ENCODE measurements at places on chromosomes 6 and 20. TPM values are rescaled to one million over a fixed set of nuclear protein-coding genes. Genes with fewer than 3 reads are reported as not detected.

DNA sequence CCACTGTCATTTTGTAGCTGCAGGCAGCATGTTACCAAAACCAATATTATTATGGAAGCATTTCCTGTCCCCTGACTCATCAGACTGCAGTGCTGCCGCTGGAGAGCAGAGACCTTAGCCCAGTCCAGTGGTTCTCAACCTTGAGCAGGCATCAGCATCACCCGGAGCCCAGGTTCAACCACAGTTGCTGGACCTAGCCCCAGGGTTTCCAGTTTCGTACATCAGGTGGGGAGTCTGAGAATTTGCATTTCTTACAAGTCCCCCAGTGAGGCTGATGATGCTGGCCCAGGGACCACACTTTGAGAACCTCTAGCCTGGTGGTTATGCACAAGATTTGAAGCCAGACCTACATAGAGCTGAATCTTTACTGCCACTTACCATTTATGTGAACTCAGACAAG, 47.3 kb downstream of the LY86 start:
- no peak for DNase-seq

- DNase-seq = no peak
Measured at GRCh38 chr6:8085053-8085511, 17.3 kb downstream of the EEF1E1 start.

- DNase-seq = no peak
Measured at GRCh38 chr6:109349419-109349987, 32.8 kb downstream of the CD164 start.

GRCh38 chr20:54472607-54473006, 2.8 kb upstream of the DOK5 start:
- DNase-seq = no peak

DNA sequence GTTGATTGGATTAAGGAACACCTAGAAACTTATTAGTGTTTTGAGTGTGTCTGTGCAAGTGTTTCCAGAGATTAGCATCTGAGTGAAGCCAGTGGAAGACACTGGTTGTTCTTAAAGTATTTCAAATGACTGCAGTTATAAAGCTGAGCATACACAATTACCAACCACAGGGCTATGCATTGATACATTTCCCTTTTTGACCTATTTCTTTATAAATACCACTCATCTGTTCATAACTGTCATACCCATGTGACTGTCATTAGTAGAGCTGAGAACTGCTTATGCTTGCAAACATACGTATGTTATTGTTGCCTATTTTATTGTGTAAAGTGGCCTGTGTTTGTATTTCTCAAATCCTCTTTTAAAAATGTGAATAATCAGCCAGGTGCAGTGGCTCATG, 15.3 kb upstream of the ZC3H12D start:
- DNase-seq = no peak

DNA sequence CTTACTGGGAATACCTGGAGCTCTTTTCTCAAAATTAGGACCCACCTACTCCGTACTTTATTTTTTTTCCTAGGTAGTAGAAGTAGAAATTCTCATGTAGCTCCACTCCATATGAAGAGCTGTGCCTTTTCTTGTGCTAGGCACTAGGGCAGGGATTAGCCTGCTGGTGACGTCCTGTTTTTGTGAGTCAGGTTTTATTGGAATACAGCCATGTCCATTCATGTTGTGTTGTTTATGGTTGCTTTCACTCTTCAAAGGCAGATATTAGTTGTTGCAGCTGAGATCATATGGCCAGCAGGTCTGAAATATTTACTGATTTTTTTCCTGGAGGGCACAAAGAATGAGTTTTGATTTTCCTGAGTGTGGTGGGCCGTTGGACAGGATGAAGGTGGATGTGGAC, 20.5 kb downstream of the XRN2 start:
- DNase-seq = no peak

- DNase-seq = peak; percentile 5
Measured at GRCh38 chr6:21914121-21914973, 320.8 kb downstream of the SOX4 start.

DNA sequence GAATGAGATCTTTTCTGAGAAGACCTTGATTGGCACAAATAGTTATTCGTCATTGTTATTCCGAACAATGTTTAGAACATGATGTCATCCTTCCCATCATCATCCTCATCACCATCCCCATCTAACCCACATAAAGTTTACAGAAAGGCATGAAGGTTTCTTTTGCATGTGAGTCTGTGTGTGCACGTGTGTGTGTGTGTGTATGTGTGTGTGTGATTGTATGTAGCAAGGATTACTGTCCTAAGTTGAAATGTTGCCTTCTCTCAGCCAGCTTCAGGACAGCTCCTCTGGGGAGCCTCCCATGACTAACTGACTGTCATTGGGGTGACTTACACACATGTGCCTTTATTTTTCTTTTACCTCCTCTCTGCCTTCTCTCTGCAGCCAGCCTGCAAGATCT, 113.5 kb downstream of the SLC22A3 start:
- no peak for DNase-seq

- DNase-seq = no peak
Measured at GRCh38 chr6:118656847-118657451, 5.6 kb upstream of the CEP85L start.

GRCh38 chr6:35081426-35081851, 59.7 kb downstream of the TCP11 start:
- no peak for DNase-seq

- no peak for DNase-seq
Measured at GRCh38 chr20:45359069-45359405, 3.9 kb upstream of the SYS1 start.

DNA sequence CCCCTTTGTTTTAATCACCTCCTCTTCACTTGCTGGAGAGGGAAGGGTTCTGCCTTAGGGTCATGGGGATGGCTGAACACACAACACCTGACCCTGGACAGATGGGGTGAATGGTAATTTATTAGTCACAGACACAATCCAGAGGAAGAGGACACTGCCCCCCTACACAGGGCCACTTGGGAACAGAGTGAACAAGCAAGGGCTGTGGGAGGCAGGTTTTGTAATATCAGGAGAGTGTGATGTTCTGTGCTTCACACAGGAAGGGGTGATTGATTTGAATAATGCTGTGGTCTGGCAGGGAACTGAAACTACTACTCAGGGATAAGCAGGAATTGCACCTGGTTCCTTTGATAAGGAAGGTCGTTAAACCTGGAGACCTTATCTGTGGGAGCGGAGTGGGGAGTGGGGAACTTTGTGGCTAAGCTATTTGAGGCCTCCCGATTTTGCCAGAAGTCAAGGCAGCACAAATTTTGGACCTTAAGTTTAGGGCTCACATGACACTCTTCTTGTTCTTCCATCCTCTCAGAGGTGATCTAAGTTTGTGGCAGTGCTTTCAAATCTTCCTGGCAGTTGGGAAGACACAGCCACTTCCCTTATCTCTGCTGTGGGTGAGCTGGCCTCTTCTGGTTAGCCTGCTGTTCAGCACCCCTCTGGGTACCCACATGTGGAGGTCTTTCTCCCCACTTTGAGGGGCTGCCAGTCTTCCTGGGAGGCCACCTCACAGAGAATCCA, 77.8 kb downstream of the CD164 start:
- DNase-seq = no peak

DNA sequence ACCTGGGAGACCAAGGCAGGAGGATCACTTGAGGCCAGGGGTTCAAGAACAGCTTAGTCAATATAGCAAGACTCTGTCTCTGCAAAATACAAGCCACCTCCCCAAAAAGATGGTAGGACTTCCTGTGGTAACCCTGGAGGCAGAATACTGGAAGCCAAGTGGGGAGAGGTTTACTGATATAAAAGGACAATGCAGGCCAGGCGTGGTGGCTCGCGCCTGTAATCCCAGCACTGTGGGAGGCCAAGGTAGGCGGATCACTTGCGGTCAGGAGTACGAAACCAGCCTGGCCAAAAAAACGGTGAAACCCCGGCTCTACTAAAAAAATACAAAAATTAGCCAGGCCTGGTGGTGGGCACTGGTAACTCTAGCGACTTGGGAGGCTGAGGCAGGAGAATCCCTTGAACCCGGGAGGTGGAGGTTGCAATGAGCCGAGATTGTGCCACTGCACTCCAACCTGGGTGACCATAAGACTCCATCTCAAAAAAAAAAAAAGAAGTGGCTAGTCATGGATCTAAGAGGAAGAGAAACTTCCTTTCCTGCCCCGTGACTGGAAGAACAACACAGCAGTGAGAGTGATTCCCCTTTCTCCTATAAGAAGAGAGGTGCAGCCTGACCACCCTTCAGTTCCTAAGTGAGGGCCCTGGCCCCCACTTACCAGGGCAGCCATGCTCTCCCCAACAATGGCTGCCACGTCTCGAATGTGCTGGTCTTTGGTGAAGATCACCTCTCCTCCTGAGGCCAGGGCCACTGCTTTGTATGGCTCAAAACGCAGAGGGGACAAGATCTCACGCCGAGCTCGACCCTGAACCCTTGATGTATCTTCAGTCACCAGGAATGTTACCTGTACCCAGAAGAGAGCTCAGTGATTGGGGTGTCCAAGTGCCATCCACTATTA, 6.2 kb downstream of the SAPCD1 start:
- DNase-seq = no peak

DNA sequence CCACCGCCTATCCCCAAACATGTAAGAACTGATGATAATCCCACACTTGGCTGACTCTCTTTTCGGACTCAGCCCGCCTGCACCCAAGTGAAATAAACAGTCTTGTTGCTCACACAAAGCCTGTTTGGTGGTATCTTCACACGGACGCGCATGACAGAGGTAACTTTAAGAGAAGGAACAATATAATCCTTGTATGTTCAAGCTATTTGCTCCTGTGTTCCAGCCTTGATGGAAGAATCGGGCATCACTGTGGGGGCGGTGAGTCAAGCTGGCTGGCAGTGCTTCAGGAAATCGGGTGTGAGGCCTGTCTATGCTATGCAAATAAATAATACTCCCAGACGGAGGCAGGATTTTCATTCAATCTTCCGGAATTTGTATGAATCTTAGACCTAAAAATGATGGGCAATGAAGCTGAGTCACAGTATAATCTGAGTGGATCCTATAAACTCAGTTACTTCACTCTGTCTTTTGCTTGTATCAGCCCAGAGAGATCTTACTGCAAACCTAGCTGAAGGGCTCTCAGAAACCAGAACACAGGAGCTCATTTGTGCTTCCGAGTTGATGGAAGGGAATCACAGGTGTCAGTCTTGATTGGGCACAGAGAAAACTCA, 45.2 kb upstream of the NT5E start:
- DNase-seq = no peak

GRCh38 chr6:52130440-52130839, 43.0 kb upstream of the PKHD1 start:
- DNase-seq = no peak

DNA sequence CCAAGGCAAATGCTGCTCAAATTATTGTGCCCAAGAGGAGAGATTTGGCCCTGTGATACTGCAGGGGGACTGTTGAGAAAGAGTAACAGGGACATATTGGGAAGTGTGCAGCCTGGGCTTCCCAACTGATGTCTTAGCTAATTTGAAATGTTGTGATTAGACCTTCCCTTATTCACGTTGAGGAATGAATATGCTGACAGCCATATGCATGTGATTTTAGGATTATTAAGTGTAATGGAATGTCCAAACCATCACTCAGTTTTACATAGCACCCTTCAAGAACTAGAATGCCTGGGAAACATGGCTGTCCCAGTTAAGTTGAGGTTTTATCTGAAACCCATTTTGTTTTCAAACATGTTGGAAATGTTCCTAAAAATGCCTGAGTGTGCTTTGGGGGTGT, 81.4 kb downstream of the CARMIL1 start:
- DNase-seq = no peak

- DNase-seq = no peak
Measured at GRCh38 chr6:131694832-131695426, 6.3 kb downstream of the OR2A4 start.

- no peak for DNase-seq
Measured at GRCh38 chr6:36679043-36679833, 724 bp downstream of the CDKN1A start.

GRCh38 chr6:37344308-37344707, 9.5 kb upstream of the RNF8 start:
- DNase-seq = no peak

GRCh38 chr6:3794092-3794491, 42.6 kb upstream of the PXDC1 start:
- DNase-seq = no peak

DNA sequence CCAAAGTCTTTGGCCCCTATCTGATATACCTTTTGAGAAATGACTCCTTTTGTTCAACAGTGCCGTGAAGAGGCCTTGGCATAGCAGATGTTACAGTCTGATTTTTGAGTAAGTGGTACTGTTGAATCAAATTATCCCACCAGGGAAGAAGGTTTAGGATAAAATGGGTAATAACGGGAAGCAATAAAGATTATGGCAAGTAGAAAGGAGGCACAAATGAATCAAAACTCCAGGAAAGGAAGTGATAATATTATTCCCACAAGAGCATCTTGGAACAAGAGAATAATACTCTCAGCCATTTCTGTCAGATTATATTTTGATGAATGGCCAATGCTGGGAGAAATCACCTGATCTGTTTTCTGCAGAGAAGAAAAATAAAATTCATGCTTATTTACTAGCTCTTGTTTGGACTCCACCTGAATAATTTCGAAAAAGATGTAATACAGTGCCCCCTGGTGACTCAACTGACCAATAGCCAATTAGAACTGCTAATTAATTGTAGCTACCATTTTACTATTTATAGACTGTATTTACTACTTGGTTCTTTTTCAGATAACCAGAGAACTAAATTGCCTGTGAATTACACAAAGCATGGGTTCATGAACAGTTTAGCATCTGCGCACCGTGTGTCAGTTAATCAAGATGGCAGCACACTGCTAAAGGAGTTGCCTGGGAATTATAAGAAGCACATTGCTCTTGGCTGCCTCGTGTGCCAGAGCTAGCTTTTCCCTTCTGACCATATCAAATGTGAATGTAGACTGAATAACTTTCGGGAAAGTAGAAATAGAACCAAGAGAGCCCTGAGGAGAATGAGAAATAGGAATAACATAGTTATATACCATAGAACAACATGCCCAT, 78.5 kb upstream of the TRDN start:
- DNase-seq = no peak

GRCh38 chr6:15297895-15298590, 52.2 kb downstream of the JARID2 start:
- DNase-seq = no peak

GRCh38 chr6:33839399-33840047, 35.7 kb upstream of the MLN start:
- no peak for DNase-seq

- no peak for DNase-seq
Measured at GRCh38 chr6:104526376-104526775, 333.3 kb downstream of the HACE1 start.

DNA sequence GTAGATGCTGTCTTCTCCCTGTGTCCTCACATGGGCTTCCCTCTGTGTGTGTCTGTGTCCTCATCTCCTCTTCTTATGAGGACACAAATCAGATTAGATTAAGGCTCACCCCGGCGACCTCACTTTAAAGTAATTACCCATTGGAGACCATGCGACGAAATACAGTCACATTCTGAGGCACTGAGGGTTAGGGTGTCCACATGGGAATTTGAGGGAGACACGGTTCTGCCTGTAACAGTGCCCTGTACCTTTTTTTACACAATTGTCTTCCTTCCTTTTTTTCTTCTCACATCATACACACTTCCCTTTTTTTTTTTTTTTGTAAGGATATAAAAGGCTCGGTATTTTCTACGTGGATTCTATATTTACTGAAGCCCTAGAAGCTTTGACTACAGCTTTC, 48.9 kb downstream of the DEK start:
- DNase-seq = no peak

Gene TRAPPC3L
- total RNA-seq = not detected

Gene LGSN
- 0.18 TPM for total RNA-seq

Gene SLC17A3
- not detected for total RNA-seq

Gene FAM83C
- total RNA-seq = not detected

Gene DCDC2
- not detected for total RNA-seq

Gene NHSL1
- total RNA-seq = 0.23 TPM

Gene TP53TG5
- 0.23 TPM for total RNA-seq

Gene AVP
- not detected for total RNA-seq

Gene RREB1
- total RNA-seq = 38.1 TPM

Gene PLAGL2
- 18.2 TPM for total RNA-seq

Gene SLC16A10
- total RNA-seq = 16.5 TPM

Gene FAM50B
- 2.3 TPM for total RNA-seq

All from T-cell (primary cell).